Fibroblast of the aortic adventitia (primary cell): ENCODE measurements at places on chromosomes 7 and 10.

DNA sequence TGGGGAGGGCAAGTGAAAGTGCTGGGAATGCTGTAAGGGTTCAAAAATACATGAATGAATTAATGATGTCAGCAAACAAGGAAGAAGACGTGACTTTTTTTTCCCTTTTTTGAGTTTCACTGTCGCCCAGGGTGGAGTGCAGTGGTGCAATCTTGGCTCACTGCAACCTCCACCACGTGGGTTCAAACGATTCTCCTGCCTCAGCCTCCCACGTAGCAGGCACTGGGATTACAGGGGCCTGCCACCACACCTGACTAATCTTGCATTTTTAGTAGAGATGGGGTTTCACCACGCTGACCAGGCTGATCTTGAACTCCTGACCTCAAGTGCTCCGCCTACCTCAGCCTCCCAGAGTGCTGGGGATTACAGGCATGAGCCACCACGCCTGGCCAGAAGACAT is 30.0 kb downstream of the DENND10 start:
- DNase-seq = no peak

DNA sequence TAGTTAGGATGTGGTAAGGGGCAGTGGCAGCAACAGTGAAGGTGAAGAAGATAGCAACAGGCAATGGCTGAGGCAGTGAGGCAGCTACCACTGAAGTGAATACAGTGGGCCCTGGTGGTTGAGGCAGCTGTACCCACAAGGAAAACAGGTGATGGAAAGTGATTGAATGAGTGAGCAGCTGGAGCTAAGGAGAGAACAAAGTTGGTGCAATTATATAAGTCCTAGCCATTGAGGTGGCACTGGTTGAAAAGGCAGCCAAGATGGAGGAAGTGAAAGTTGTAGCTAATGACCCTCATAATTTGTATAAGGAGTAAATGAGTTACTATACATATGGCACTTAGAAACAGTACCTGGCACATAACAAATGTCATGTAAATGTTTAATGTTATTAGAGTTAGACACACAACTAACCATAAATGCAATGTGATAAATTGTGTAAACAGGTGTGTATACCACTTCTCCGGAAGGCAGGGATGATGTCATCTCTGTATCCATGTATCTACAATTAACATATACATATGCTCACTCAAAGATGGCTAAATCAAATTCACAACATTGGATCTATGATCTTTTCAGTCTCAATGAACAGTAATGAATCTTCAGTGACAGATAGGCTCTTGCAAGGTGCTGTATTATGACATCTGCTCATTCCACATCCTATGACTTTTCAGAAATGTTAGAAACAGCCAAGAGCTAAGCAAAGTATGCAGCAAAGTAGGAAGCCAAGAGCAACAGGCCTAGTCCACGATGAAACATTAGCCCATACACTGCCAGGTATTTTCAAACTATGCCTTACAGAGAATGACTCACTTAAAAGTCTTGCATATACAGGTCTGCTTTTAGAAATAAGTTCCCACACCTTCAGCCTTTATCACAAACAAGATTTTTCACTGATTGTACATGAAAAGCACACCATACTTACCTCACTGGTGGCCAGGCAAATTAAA is 10.7 kb downstream of the XPNPEP1 start:
- peak; percentile 91 for DNase-seq

GRCh38 chr10:72782649-72783330 is 90.8 kb downstream of the MCU start:
- DNase-seq = no peak

GRCh38 chr10:21130108-21130507 is 233.0 kb upstream of the NEBL start:
- no peak for DNase-seq

GRCh38 chr7:115252461-115252860 is 330.6 kb downstream of the MDFIC start:
- DNase-seq = no peak

GRCh38 chr7:158123214-158123613 is 464.4 kb downstream of the PTPRN2 start:
- no peak for DNase-seq

GRCh38 chr10:131743190-131744151 is 157.3 kb upstream of the PPP2R2D start:
- no peak for DNase-seq

DNA sequence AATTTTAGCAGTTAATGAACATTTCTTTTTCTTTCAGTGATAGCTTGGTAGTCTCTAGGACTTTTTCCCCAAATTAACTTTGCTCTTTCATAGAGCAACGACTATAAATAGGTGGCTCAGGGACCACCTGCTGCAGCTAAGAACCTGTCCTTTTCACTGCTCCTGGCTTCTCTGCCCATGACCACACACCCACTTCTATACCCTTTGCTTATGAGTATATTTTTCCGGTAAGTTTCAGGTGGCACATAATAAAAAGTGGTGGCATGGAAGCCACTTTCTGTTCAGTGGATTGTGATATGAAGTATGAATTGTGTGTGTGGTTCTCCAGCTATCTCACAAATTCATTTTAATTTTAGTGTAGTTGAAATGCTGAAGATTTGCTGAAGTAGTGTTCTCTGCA is 1.2 kb downstream of the ING3 start:
- DNase-seq = no peak

DNA sequence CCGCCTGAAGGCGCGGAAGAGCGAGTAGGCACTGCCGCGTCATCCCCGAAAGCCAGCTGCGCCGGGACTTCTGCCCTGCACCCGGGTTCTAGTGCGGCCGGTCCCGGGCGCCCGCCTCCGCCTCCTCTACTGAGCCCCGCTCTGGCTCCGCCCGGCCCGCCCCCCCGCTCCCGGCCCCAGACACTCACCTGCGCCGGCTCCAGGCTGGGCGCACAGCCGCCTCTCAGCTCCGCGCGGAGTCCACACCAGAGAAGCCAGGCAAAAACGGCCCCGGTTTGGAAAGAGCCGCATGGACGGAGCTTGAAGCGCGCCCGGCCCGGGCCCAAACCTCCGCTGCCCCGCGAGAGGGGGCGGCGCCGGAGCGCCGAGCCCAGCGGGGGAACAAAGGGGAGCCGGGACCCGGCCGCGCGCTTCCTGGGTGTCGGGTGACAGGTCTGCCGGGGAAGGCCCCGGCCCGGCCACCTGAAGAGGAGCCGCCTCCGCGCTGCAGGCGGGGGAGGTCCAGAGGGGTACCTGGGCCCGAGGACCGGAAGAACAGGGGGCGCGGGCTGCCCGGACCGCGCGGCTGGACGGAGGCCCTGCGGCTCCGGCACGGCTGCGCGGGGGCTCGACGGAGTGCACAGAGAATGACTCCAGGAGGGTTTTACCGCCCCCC is 168.2 kb downstream of the NRF1 start:
- DNase-seq = no peak

DNA sequence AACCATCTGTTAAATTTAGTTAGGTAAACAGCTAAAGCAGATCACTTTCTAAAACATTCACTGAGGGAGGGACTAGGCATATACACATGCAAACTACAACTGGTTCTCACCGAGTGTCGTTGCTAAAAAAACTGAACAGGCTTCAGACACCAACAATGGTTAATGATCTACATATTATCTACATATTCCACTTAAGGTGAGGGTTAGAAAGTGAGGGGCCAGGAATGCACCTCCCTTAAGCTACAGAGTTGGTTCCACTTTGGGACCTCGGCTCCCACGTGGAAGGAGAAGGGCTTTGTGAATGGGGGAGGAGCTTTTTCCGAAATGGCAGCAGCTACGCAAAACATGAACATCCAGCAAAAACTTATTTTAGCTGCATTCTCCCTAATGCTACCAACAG is 5.8 kb downstream of the CTBP2 start:
- no peak for DNase-seq

GRCh38 chr7:44278451-44279161 is 46.8 kb downstream of the CAMK2B start:
- DNase-seq = peak; percentile 20

GRCh38 chr10:1382711-1383110 is 326.5 kb downstream of the WDR37 start:
- no peak for DNase-seq

DNA sequence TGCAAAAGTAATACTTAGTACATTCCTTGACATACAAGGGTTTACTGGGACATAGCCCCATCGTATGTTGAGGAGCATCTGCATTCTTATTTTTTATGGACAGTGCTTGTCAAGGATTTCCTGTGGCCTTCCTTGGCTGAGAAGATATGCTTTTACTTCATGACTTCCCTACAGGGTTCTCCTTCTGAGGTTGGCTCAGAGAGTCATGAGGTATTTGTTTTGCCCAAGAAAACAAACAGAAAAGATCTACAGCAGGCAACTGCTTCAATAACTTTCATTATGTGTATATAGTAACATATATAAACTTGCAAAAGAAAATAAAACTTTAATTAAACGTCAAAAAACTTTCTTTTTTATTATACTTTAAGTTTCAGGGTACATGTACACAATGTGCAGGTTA is 577.2 kb upstream of the SEMA3D start:
- DNase-seq = no peak

GRCh38 chr10:48697091-48697490 is 12.4 kb downstream of the WDFY4 start:
- DNase-seq = no peak

DNA sequence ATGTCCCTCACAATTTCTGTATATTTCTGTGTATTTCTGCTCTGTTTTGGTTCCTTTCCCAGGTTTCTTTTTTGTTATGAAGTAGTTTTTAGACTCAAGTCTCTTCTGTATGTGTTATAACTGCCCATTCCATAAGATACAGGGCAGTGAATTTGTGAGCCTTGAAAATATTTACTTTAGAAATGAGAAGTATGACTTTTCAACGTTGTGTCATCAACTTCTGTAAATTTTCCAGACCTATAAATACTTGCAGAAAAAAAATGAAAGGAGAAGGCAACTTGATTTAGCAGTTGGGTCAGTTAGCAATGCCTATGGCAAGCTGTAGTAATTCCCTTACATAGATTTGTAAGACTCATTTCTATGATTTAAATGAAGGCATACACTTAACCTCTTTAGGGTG is 11.5 kb downstream of the EGFR start:
- peak; percentile 58 for DNase-seq

GRCh38 chr10:131921184-131921583 is 20.4 kb downstream of the PPP2R2D start:
- DNase-seq = no peak

GRCh38 chr7:14542624-14543023 is 359.9 kb downstream of the DGKB start:
- DNase-seq = no peak

DNA sequence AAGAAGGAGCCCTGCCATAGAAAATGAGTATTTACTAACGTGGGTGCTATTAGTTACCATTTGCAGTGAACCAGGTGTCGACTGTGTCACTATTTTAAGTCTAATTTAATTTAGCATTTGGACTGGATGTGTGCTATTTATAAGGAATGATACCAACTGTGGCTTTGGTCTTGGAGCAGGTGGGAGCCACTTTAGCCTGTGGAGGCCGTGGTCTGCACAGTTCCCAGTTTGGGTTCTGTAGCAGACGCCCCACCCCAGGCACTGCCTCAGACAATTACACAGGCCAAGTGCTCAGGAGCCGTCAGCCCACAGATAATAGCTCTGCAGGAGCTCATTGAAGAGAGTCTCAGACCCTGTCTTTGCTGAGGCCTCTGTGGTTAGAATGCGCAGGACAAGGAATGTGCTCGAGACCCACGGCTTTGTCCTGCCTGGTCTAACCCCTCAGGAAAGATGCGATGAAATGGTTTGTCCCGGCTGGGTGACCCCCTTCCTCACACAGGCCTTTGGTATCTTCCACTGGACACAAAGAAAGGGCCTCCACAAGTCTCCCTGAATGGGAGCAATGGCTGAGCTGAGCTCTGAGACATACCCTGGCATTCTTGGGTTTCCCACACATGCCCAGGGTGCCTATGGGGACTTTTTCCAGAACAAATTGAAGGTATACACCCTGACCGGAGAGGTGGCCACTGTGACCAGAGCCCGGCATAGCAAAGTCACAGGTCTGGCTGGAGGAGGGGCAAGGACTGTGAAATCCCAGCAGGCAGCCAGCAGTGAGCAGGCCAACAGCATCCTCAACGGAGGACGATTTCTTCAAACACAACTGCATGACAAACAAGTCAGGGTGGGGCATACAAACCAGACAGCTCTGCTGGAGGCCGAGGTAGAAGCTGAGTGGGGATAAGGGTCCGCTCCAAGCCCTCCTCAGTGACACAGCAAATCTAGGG is 251.2 kb downstream of the ARHGAP12 start:
- DNase-seq = no peak

DNA sequence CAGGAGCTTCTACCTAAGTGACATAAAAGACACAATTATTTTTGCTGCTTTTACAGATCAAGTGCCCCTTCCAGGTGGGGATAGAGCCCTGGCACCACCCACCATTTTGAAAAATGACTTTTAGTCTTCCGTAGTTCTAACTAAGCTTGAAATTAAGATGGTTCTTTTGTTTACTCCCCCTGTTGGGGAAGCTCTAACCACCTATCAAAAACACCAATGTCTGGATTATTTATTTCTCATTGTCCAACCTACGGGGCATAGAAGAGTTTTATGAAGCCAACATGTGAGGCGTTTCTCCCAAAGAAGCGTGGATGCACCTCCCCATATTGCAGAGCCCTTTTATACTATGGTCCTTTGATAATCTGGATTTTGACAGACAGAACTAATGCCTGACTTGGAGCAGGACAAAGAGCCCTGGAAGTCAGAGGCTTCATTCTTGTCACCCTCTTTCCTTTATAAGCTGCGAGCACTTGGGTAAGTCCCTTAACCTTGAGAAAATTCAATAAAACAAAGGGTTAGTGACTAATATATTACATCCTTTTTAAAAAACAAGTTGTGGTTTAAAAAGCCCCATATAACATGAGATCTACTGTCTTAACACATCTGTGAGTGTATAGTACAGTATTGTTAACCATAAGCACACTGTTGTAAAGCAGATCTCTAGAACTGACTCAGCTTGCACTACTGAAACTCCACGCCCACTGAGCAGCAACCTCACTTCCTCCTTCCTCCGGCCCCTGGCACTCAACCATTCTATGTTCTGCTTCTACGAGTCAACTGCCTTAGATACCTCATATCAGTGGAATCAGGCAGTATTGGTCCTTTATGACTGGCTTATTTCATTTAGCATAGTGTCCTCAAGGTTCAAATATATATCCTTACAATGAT is 67.5 kb downstream of the ATXN7L1 start:
- peak; percentile 60 for DNase-seq
